Parietal lobe (tissue), 2 donors: ENCODE measurements at places on chromosomes 1 and 21. TPM values are rescaled to one million over a fixed set of nuclear protein-coding genes. Genes with fewer than 3 reads are reported as not detected.

SETSIP gene
- not detected for total RNA-seq

ACTL8 gene
- total RNA-seq = not detected

TSPAN1 gene
- total RNA-seq = not detected

HENMT1 gene
- 17.5 TPM for total RNA-seq

PADI4 gene
- total RNA-seq = not detected

HPCA gene
- 29.4 TPM for total RNA-seq

MPC2 gene
- total RNA-seq = 36.9 TPM

CR1 gene
- total RNA-seq = 0.31 TPM

KIF21B gene
- total RNA-seq = 271 TPM

PLA2G5 gene
- not detected for total RNA-seq

HUNK gene
- total RNA-seq = 13.1 TPM

HOOK1 gene
- total RNA-seq = 13.8 TPM

IQGAP3 gene
- 5.9 TPM for total RNA-seq

TTC22 gene
- not detected for total RNA-seq

SLC22A15 gene
- total RNA-seq = 13.1 TPM

FAM78B gene
- 16.3 TPM for total RNA-seq

CLDN14 gene
- not detected for total RNA-seq

NEGR1 gene
- total RNA-seq = 34.7 TPM

TNFSF4 gene
- 1.9 TPM for total RNA-seq

DEPDC1 gene
- 4.7 TPM for total RNA-seq

KCNT2 gene
- total RNA-seq = 49.8 TPM

OLFML3 gene
- 8.1 TPM for total RNA-seq

RNF223 gene
- not detected for total RNA-seq

TRIM17 gene
- total RNA-seq = 2.2 TPM

ACAP3 gene
- total RNA-seq = 202 TPM

OR11L1 gene
- not detected for total RNA-seq

OR2L5 gene
- 3.1 TPM for total RNA-seq

C1orf87 gene
- total RNA-seq = not detected

DMRTA2 gene
- total RNA-seq = 5.3 TPM

SYCP1 gene
- not detected for total RNA-seq

SLC44A5 gene
- 219 TPM for total RNA-seq

IGFN1 gene
- total RNA-seq = not detected

SLC2A5 gene
- 0.94 TPM for total RNA-seq

GPR3 gene
- 0.31 TPM for total RNA-seq

P3R3URF gene
- not detected for total RNA-seq

NPR1 gene
- total RNA-seq = under 0.01 TPM

DENND2D gene
- 0.94 TPM for total RNA-seq

LRRC8B gene
- total RNA-seq = 26.6 TPM

YARS1 gene
- 52.3 TPM for total RNA-seq

ARHGEF16 gene
- not detected for total RNA-seq

ZNF697 gene
- total RNA-seq = 34.7 TPM

LRRC71 gene
- total RNA-seq = not detected

NBL1 gene
- total RNA-seq = 23.5 TPM

HSD3B2 gene
- total RNA-seq = not detected

KRTAP7-1 gene
- not detected for total RNA-seq

MX2 gene
- total RNA-seq = 0.31 TPM
